ENCODE measurements at places on chromosomes 5 and 9.

DNA sequence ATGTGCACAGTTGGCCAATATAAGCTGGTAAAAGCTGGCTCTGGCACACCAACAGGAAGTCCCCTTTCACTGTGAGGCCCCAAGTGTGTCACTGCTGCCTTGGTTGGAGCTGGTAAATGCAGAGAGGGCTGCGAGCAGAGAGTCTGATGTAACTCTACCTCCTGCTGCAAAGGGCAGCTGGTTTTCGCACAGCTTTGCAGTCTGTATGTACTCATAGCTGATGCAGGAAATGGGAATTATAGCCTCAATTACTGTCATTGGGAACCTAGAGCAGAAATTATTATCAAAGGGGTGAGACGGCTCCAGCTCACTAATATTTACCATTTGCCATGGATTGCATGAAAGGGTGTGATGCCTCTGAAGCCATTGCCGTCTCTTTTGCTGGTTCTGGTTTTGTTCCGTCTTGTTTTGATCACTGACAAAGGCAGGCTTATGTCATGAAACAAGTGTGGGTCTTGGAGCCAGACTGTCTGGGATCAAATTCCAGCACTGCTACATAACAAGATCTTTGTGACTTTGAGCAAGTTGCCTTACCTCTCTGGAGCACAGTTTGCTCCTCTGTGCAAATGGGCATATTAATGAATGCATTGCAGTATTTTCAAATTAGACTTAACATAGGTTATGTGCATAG lies 124.3 kb upstream of the SLC25A48 start:
- DNase-seq = peak; percentile 87

DNA sequence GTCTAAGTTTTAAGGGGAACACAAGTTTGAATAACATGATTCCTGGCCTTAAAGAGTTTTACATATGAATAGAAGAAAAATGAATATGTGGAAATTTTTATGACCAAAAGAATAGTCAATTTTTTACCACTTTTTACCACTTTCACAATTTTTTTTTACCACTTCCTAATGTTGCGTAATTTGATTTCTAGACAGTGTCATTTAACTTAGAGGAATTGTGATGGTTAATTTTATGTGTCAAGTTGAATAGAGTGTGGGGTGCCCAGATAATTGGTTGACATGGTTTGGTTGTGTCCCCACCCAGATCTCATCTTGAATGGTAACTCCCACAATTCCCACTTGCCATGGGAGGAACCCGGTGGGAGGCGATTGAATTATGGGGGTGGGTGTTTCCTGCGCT lies 416.6 kb downstream of the KIF4B start:
- DNase-seq = no peak

DNA sequence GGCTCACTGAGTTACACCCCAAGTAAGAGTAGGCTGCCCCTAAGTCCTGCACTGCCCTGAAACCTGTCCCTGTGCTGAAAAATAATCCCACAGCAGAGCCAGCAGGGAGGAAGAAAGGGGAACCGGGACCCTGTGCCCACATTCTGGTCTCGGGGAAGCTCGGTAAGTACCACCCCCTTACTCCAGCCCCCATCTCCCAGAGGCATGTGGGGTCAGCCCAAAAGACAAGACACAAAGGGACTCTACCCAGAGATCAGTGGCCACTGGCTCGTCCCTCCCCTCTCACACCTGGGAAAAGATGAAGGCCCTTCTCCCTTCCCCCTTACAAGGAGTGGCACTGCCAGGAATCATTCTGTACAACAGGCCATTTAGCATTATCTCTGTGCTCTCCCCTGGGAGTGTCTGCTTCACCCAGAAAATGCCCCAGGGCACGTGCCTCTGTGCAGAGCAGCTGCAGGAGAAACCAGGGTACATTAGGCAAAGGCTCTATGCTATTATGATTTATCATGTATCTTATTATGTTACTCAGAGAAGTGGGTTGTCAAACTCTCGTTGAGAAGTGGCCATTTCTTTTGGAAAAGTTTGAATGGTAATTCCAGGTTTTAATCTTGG lies 71.3 kb downstream of the NDFIP1 start:
- DNase-seq = peak; percentile 89

DNA sequence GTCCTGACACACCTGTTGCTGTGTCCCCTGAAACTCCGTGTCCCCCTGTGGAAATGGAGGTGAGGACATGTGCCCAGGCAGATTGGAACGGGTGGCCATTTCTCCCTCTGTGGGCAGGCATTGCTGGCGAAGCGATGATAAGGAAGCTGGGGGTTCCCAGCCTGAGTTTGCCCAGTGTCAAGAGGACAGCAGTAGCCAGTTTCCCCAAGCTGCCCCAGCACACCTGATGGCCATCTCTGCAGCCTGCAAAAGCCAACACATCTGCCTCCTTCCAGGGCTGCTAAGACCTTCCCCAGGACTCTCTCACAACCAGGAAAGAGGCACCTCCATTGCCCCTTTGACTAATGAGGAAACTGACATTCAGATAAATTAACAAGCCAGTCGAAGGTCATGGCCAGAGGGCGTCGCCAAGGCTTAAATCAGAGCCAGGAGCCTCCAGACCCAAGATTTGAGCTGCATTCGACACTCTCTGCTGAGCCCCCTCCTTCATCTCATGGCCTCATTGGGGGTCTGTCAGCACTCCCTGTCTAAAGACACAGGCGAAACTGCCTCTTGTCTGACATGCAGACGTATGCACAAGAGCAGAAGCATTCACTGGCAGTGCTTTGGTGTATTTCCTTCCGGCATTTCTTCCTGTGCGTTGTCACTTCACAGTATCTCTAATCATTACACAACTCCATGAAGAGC lies 10.4 kb upstream of the WNK2 start:
- no peak for DNase-seq

DNA sequence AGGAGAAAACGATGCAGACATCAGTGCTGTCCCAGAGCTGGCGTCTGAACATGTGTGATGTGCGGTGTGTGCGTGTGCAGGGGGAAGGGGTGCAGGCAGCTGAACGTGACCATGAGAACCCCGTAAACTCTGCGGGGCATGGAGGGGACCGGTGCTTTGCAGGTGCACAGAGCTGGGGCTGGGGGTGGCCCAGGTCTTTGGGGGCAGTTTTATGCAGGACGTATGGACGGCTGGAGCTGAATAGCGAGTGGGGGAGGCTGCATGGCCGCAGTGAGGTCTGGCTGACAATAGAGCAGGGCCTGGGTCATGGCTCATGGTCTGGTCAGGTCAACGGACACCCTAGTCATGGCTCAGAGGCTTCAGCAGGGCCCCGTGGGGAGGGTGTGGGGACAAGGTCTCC lies 3.3 kb upstream of the EXOC3 start:
- DNase-seq = no peak

DNA sequence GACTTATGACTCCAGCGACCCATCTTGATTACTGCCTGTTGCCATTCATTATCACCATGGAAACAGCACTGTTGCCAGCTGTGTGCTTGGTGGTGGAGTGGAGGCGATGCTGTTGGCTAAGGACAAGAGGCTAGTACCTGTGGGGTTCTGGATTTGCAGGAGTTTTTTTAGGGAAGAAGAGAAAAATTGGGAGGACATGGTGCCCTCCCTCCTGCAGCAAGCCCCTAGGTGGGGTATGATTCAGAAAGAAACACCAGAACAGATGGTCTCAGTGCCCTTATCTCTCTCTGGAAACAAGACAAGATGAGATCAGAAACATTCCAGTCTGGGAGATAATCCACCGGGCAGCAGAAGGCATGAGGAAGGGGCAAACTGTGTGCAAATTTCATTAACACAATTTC lies 87.8 kb upstream of the TLR4 start:
- DNase-seq = peak; percentile 88

GRCh38 chr5:173800340-173800739 lies 87.8 kb upstream of the CPEB4 start:
- DNase-seq = no peak

- DNase-seq = no peak
These were observed 48.5 kb upstream of the ABL1 start for GRCh38 chr9:130786526-130786925.

DNA sequence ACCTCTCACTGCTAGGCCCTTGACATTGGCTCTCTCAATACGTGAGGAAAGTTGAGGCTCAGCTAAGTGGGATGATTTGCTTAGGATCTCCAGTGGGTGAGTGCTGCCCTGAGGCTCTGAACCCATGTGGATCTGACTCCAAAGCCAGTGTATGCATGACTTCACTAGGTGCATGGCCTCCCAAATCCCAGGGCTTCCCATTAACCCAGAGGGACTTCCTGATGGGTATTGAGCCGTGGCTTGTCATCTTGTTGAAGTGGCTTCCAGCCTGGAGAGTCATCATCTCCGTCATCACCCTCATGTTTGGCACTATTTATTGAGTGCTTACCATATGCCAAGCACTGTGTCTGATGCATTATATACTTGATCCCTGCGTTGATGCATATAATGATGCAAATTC lies 37.3 kb upstream of the TEX48 start:
- DNase-seq = peak; percentile 19

GRCh38 chr9:128383791-128384190 lies 12.6 kb downstream of the URM1 start:
- DNase-seq = no peak

- DNase-seq = no peak
These were observed 307.8 kb downstream of the NR2F1-AS1 start for GRCh38 chr5:93273176-93273575.

DNA sequence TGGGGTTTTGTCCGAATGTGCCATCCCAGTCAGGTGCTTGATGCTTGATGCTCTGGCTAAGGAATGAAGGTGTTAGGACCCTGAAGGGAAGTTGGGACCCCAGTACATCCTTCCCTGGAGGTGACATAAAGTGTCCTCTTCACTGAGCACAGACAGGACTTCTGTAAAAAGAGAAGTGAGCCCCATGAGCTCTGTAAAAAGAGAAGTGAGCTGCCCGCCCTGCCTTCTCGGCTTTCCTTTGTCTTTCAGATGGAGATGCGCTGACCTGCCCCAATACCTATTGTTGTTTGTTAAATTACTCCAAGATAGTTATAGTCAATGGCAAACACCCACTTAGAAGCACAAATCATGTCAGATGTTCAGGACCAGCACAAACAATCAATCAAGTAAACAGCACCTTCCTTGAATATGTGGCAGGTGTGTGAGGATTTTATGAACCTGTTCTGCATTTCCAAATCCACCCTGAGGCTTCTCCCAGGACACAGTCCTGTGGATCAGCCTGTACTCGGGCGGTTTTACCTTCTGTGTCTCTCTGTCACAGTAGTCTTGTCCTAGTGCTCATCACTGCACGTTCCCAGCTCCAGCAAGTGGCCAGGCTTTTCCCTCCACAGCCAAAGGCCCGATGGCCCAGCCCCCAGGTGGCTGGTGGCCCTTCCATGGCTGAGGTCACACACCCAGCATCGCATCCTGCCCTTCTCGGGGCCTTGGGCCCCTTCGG lies 191.4 kb downstream of the MTRR start:
- DNase-seq = no peak

DNA sequence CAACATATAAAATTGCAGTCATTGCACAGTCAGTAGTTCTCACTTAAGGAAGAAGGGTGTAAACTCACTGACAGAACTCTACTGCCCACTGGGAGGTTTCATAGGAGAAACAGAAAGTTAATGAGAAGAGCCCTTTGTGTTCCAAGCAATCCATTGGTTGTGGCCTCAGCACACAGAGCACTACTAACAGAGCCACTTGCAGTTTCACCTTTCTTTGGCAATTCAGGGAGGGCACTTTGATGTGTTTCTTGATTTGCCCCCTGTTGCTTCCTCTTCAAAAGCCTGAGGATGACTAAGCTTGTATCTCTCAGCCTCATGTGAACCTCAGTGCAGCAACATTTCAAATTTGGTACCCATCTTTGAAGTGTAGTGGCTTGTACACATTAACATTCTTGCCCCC lies 409.4 kb downstream of the DMRTA1 start:
- DNase-seq = peak; percentile 14

DNA sequence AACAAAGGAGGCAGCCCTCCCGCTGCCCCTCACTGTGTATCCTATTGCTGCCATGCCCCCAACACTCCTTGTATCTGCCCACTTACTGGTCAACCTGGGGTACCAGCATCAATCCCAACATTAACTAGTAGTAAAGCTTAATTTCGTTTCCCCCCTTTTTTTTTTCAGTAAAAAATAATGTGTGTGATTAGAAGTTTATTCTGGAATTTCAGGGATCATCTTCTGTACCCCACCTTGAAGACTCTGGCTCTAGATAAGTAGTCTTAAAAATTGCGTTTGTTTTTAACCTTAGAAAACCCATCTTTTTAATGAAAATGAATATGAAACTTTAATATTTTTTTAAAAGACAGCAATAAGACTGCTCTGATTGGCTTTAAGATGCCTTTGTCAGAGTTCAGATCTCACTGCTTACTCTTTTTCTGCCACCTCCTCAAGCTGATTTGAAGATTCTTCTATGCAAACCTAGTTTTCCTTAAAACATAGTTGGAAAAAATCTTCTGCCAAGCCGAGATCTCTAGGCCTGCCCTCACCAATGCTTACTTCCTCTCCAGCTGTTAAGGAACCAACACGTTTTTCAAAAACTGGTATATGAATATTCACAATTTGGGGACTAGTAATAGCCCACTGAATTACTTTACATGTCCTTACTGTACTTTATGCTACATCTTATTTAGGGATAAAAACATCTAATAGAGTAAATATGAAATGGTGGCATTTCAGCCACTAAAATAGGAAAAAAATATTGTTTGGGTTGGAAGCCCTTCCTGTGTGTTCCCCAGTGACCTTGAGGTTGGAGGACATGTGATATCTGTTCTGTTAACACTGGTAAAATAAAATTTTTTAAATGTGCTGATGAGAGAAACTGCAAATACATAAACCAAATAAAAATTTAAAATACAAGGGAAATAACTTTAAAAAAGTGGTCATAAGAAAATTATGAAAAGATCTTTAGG lies 4.0 kb upstream of the RHOBTB3 start:
- peak; percentile 73 for DNase-seq

DNA sequence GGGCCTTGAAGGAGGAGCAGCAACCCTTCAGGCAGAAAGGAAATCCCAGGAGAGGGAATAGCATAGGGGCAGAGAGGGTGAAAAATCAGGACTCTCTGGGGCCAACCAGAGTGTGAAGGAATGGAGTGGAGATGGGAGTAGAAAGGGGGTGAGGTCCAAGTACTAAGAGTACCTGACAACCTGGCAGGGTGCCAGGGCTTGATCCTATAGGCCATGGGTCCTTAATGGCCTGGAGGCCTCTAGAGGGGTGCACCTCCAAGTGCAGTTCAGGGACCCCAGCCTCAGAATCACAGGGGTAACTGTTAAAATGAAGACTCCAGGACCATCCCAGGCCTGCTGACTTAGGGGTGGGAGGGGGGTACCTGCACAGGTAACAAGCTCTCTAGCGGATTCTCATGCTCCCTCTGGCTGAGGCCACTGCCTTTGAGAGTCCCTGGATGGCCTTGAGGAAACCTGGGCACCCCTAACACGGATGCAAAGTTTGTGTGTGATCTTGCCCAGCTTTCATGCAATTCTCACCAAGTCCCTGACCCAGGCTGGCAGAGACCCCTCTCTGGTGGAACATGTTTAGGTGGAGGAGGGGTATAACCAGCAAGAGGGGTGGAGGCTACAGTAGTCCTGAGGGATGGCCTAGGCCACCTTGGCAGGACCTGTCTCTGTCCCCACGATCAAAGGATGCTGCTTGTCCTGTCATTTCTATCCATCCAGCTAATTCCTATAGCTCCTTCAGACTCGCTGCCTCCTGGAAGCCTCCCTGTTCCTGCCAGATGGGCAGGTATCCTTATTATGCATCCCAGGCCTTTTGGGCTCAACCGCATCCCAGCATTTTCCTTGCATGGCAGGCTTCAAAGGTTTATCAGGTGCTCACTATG lies 17.6 kb upstream of the CSF1R start:
- DNase-seq = no peak

- DNase-seq = no peak
These were observed 88.2 kb upstream of the KLF9 start for GRCh38 chr9:70502690-70503089.

- peak; percentile 56 for DNase-seq
These were observed 27.1 kb downstream of the ZNF608 start for GRCh38 chr5:124719113-124719967.

- DNase-seq = peak; percentile 87
These were observed 9.1 kb upstream of the ANKH start for GRCh38 chr5:14880688-14881087.
